ENCODE measurements at places on chromosomes 4 and X. TPM values are rescaled to one million over a fixed set of nuclear protein-coding genes. Genes with fewer than 3 reads are reported as not detected.

XG gene
- total RNA-seq, result 0.44 TPM

PABPC1L2A gene
- not detected for total RNA-seq

DRP2 gene
- total RNA-seq, result 0.78 TPM

ARHGAP24 gene
- 79.4 TPM for total RNA-seq

IL15 gene
- total RNA-seq, result 3.1 TPM

NOA1 gene
- 17.1 TPM for total RNA-seq

RPS6KA6 gene
- total RNA-seq, result 0.69 TPM

MFAP3L gene
- total RNA-seq, result 0.35 TPM

SMR3B gene
- not detected for total RNA-seq

DNA sequence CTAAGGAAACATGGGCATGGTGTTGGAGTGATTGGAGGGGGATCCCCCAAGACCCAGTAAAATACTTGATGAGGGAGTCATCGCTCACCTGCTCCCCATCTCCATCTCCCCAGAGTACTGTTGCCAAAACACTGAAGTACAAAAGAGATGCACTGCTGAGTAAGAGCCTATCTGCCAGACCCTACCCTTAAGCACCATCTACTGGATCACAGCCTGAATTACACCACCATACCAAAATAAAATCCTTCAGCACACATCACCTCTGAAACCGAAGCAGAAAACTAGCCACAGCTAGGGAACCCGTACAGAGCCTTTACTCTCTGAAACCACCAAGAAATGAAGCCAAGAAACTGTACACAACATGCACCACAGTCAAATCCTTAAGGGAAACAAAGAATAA is 466.3 kb upstream of the ACTRT1 start:
- peak; percentile 33 for DNase-seq

DNA sequence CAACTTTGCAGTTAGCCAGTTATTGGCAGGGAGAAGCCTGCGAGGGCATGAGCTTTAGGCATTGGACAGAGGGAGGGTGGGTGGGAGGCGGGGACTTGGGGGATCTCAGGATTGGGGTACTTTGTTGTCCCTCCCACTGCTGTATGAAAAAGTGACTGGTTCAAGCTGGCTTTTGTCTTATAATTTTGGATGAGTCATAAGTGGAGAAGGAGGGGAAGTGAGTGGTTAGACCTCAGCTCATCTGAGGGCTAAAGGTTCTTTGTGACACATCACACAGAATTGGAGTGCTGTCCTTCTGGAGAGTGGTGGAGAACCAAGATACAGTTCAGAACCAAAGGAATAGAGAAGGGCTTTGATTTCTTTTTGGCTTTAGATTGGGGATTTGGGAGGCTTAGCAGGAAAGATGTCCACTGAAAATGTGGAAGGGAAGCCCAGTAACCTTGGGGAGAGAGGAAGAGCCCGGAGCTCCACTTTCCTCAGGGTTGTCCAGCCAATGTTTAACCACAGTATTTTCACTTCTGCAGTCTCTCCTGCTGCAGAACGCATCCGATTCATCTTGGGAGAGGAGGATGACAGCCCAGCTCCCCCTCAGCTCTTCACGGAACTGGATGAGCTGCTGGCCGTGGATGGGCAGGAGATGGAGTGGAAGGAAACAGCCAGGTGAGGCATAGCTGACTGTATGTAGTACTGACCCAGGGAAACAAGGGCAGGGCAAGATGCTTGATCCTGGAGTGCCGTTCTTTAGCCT is at the start of gene SLC4A4:
Gene SLC4A4 (plus strand): TSS at position 175 of the 748 bp plus-strand sequence.
- no peak for DNase-seq

DNA sequence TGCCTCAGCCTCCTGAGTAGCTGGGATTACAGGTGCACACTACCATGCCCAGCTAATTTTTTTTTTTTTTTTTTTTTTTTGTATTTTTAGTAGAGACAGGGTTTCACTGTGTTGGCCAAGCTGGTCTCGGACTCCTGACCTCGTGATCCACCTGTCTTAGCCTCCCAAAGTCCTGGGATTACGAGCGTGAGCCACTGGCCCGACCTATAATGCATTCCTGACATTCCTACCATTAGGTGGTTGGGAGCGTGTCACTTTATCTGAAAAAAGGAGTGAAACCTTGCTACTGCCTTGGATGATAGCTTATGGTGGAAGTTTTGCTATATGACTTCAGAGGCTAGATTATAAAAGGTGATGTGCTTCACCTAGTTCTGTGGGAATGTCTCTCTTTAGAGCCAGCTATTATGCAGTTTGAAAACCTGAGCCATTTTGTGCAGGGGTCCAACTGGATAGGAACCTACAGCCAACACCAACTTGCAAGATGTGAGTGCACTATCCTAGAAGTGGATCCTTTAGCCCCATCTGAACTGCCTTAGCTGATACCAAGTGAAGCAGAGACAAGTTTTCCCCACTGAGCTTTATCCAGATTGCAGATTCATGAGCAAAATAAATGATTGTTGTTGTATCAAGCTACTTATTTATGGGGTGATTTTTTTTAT is 29.8 kb upstream of the EMCN start:
- DNase-seq, result no peak

GRCh38 chrX:66043584-66043983 is 3.7 kb upstream of the VSIG4 start:
- DNase-seq, result no peak

DNA sequence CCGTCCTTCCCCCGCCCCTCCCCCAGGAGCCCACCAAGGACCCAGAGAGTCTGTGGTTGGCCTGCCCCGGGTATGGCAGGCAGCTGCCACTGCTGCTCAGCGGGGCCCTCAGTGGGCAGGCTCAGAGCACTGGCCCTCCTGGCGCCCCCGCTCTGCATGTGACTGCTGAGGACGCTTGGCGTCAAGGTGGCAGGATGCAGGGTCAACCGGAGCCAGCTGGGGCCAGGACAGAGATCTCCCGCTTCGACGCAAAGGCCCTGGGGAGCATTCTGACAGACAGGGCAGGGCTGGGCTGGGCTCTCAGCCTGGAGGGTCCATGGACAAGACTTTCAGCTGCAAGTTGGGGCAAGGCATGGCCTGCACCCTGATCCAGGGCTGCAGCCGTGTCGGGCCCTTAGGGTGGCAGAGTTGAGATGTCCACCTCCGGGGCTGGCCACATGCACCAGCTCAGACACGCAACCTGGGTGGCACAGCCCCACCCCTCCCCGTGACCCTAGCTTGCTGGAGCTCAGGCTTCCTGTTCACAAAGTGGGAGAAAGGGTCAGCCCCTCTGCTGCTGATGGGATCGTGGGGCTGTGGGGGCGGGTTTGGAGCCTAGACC is 30.3 kb downstream of the LRPAP1 start:
- no peak for DNase-seq

- no peak for DNase-seq
Measured at GRCh38 chr4:159368320-159368719, 265.4 kb downstream of the RAPGEF2 start.

DNA sequence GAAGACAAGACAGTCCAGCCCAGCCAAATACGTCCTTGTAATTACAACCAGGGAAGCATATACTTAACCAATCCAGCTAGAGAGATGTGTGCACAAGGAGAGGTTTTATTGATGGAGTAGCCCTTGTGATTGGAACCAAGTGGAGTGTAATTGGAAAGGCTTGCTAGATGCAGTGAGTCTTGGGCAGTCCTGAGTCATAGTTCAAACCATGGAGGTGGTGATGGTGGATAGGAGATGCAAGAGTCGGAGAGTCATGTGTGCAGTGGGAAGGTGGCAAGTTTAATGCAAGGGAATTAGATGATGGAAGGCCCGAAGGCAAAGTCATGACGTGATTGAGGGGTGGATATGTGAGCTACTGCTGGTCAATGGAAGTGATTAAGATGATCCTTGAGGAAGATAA is 63.7 kb downstream of the PHEX start:
- DNase-seq, result no peak

- peak; percentile 52 for DNase-seq
Measured at GRCh38 chr4:118761397-118762016, 74.4 kb downstream of the SEC24D start.

- peak; percentile 32 for DNase-seq
Measured at GRCh38 chrX:9464435-9465371, at the start of gene TBL1X. Gene TBL1X (plus strand): TSS chrX:9465058. CDS start chrX:9653587, 188,529 bp downstream.

- no peak for DNase-seq
Measured at GRCh38 chrX:97132664-97133415, 249.1 kb downstream of the RPA4 start.

GRCh38 chrX:15107367-15107988 is 162.4 kb downstream of the ASB9 start:
- no peak for DNase-seq

- no peak for DNase-seq
Measured at GRCh38 chrX:20056704-20057103, 60.0 kb downstream of the MAP7D2 start.

- no peak for DNase-seq
Measured at GRCh38 chrX:136736690-136737089, 44.0 kb downstream of the ARHGEF6 start.

DNA sequence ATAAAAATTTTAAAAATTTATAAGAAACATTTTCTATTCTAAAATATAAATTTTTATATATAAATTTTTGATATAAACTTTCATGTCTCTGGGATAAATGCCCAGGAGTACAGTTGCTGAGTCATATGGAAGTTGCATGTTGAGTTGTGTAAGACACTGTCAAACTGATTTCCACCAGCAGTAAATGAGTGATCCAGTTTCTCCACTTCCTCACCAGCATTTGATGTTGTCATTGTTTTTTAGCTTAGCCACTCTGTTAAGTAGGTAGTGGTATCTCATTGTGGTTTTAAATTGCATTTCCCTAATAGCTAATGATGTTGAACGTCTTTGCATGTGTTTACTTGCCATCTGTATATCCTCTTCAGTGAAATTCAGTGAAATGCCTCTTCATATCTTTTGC is 66.5 kb downstream of the MAMLD1 start:
- DNase-seq, result no peak

Data from endothelial cell of umbilical vein (primary cell).